ENCODE measurements at places on chromosomes 7 and 10. TPM values are rescaled to one million over a fixed set of nuclear protein-coding genes. Genes with fewer than 3 reads are reported as not detected.

GRCh38 chr7:114109721-114110120, 190.9 kb upstream of the PPP1R3A start:
- DNase-seq, result no peak

DNA sequence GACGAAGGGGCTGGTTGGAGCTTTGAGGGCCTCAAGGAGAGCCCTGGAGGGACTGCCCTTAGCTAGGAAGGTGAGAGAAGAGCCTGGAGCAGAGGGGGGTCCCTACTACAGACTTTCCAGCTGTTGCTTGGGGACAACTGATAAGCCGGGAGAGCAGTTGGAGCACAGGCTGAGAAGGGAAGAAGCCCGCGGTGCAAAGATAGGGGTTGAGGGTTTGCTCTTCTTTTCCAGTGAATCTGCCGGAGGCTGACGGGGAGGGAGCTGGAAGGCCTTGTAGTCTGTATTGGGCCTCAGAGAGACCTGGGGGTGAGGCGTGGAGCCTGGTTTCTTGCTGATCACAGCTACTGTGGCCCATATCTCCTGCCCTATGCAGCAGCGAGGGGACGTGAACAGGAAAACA, 23.7 kb downstream of the CYP26A1 start:
- DNase-seq, result no peak

GRCh38 chr10:78778444-78779338, 290.1 kb upstream of the ZMIZ1 start:
- no peak for DNase-seq

DNA sequence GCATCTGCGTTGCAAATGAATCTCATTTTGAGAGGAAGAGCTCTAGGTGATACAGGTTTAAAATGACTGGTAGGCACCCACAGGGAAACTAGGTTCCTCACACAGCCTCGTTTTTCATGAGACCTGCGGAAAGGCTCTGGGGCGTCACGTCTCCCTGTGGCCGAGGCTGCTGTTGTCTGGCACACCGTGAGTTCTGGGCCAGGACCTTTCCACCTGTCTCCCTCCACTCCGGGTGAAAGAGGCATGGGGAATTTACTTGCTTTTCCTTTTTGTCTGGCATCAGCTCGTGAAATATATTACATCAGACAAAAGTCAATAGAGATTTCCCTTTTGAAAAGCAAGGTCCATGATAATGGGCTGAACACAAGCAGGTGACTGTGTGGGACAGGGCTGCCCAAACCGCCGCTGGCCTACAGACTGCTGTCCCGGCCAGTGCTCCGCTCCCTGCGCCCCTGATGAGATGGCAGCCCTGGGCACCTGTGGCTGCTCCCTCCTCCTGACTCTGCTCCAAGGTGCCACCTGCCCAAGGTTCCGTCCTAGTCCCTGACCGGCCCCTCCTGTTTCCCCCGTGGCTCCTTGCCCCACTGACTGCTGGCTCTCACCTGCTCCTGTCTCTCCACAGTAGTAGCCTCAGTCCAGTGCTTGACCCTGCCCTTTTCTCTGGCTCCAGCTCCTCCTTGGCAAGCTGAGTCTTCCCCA, 109.6 kb downstream of the NKX6-2 start:
- peak; percentile 20 for DNase-seq

GRCh38 chr10:90621577-90621976, 236.3 kb downstream of the HTR7 start:
- no peak for DNase-seq

DNA sequence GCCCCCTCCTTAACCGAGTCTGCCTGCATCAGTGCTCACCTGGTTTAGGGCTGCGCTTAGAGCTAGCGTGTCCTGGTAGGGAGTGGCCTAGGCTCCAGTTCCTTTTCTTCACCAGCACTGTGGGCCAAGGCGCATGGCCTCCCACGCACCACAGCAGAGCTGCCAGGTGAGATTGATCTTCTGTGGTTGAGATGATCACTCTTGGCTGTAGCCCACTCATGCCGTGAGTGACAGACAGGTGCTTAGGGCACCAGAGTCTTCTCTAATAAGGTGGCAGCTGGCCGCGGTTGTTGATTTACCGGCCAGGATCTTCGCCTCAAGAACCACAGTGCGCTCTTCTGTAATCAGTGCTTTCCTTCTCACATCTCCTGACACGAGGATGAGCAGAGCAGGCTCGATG, 157.2 kb upstream of the INSYN2A start:
- no peak for DNase-seq

- DNase-seq, result no peak
Observed at GRCh38 chr7:20374399-20374798, 43.7 kb downstream of the ITGB8 start.

CACNA2D1 gene
- 2.5 TPM for total RNA-seq

DNA sequence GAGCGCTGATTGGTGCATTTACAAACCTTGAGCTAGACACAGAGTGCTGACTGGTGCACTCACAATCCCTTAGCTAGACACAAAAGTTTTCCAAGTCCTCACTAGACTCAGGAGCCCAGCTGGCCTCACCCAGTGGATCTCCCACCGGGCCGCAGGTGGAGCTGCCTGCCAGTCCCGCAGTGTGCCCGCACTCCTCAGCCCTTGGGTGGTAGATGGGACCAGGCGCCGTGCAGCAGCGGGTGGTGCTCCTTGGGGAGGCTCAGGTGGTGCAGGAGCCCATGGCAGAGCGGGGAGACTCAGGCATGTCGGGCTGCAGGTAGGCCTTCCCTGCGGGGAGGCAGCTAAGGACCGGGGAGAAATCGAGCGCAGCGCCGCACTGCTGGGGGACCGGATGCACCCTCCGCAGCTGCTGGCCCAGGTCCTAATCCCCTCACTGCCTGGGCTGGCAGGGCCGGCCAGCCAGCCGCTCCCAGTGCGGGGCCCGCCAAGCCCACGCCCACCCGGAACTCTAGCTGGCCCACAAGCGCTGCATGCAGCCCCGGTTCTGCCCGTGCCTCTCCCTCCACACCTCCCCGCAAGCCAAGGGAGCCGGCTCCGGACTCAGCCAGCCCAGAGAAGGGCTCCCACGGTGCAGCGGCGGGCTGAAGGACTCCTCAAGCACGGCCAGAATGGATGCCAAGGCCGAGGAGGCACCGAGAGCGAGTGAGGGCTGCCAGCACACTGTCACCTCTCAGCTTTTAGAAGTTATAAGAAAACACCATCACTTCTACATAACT, 128.9 kb downstream of the ZNF438 start:
- DNase-seq, result no peak
